Natural killer cell treated with Interleukin-12 subunit alpha and Interleukin-12 subunit beta and Interleukin-15 and Interleukin-18, amount 100 ng/mL, for 72 hours (primary cell): ENCODE measurements at places on chromosomes 16 and 17. TPM values are rescaled to one million over a fixed set of nuclear protein-coding genes. Genes with fewer than 3 reads are reported as not detected.

TMEM114 gene
- total RNA-seq, result not detected

- no peak for DNase-seq
Observed at GRCh38 chr17:32985050-32985756, 6.4 kb upstream of the SPACA3 start.

RRAD gene
- 12.8 TPM for total RNA-seq

TBC1D3C gene
- not detected for total RNA-seq

- no peak for DNase-seq
Observed at GRCh38 chr17:28381141-28381825, 9.8 kb downstream of the SARM1 start.

DNA sequence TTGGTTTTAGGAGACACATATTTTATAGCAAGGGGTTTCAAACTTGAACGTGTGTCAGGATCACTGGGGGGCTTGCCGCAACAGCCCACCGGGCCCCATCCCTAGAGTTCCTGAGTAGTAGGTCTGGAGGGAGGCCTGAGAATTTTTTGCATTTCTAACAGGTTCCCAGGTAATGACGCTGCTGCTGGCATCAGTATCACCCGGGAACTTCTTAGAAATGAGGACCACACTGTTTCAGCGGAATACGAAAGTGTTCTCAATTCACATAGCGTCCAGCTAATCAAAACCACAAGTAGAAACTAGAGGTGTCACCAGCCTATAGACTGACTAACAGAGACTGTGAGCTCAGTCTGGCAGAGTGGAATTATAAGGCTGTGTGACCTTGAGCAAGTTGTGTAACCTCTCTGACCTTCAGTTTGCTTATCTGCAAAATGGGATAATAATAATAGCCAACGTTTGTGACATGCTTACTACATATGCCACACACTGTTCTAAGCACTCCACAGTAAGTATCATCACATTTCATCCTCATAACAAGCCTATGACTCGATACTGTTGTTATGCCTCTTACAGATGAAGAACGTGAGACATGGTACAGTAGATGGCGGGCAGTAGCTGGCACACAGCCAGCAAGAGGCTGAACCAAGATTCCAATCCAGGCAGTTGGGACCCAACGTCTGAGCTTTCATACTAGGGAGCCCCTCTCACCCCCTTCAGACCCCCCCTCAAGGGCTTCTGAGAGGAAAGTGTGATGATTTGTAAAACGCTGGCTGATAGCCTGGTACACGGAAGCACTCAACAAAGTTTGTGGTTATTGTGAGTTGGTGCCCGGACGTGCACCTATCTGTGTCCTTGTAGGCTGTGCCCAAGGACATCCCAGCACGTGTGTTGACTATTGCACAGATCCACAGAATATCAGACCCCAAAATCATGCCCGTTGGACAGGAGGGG is 4.6 kb upstream of the ICAM2 start:
- peak; percentile 79 for DNase-seq

DNA sequence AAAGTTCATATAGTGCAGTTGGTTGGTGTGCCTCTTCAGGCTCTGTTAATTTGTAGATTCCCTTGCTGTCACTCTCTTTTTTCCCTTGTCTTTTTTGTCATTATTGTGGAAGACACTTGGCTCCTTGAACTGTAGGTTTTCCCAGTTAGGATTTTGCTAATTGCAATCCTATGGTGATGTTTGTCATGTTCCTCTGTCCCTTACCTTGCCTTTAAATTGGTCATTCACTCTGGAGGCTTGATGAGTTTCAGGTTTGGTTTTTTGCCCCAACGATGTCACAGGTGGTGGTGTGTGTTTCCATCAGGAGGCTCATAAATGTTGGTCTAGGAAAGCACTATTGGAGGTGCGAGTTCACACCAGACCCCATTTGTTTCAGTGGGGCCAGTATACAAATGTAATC is 383.7 kb downstream of the SNX29 start:
- no peak for DNase-seq

OSGIN1 gene
- total RNA-seq, result not detected

- DNase-seq, result no peak
Observed at GRCh38 chr17:45104907-45105624, 27.2 kb downstream of the PLCD3 start.

DNA sequence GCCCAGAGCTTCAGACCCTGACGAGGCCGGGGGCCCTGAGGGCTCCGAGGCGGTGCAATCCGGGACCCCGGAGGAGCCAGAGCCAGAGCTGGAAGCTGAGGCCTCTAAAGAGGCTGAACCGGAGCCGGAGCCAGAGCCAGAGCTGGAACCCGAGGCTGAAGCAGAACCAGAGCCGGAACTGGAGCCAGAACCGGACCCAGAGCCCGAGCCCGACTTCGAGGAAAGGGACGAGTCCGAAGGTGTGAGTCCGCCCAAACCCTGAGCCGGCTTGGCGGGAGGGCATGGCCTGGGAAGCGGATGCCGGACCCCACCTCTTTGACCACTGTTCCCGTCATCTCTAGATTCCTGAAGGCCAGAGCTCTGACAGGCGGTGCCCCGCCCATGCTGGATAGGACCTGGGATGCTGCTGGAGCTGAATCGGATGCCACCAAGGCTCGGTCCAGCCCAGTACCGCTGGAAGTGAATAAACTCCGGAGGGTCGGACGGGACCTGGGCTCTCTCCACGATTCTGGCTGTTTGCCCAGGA is 4.4 kb downstream of the NOL3 start:
- DNase-seq, result no peak

DNA sequence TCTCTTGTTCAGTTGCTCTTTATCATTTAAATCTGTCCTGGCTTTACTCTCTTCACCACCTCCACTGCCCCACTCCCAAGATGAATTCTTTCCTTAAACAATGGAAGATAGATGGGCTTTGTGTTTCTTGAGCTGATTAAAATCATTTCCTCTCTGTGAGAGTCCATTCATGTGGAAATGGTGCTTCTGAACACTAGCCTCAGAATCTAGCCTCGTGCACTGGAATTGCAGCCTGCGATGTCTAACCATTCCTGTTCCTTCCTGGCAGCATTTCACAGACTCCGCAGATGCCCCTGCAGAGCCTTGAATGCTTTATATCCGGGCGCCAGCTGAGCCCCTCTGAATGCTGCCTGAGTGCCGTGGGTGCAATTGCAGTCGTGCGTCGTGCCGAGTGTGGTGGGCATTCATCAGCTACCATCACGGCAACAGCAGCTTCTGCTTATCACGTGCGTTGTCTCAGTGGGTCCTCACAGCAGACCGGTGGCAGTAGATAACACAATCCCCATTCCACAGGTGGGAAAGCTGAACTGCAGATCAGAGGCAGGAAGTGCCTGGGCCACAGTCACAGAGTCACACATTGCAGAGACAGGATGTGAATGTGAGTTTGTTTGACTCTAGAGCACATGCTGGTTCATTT is 172.8 kb upstream of the WSCD1 start:
- no peak for DNase-seq

- no peak for DNase-seq
Observed at GRCh38 chr17:29594519-29595090, 1.7 kb downstream of the ANKRD13B start.

NEUROD2 gene
- not detected for total RNA-seq

- DNase-seq, result no peak
Observed at GRCh38 chr17:48052956-48053757, 5.0 kb downstream of the NFE2L1 start.

- no peak for DNase-seq
Observed at GRCh38 chr16:78976212-78976611, 624.3 kb downstream of the MAF start.

DNA sequence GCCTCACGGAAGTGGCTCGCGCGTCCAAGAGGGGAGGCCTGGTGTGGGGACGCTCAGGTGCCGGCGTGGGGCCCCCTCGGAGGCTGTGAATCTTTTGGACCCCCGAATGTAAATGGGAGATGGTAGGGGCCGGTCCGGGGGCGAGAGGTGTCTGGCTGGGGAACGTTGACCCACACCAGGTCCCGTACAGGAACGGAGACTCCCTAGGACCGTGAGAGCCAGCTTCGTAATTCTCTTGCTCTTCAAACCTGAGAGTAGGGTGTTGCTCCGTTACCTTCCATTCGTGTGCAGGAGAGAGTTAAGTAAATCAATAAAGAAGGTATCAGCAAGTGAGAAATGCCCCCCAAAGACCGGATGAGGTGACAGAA is 481 bp downstream of the LYRM1 start:
- DNase-seq, result no peak

DNA sequence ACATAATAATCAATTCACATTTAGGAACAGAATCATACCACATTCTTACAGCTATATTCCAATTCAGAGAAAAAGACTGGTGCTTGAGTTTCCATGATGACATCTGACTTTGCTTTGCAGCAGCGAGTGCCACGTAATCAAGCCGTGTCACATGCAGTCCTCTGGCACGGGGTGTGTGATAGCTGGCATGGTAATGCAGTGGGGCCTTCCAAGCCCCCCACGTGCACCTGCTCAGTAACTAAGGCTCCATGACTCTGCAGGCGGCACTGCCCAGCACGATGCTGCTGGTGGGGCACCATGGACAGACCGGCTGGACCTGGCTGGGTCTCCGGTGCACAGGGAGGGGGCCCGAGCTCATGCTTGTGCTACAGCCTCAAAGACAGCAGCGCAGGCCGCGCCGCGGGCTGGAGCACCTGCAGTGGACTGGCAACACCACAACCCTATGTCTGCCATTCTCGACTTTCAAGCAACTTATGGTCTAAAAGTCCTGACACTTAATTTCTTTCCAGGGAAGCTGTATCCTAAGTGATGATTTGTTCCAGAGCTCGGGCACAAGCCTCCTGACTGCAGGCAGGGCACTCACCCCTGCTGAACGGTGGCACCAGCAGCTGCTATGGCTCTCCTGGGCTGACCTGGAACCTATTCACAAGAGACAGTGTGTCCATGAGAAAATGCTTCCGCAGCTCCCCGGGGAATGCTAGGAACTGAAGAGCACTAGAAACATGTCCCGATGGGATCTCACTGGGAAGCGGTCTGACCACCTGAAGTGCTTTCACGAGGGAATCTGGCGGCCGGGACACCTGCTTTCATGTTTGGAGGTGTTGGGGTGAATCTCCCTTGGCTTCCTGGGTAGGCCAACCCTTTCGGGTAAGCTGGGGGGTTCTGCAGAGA is 99.5 kb upstream of the DNAH17 start:
- DNase-seq, result no peak

- no peak for DNase-seq
Observed at GRCh38 chr16:35910409-35910808, 2451.0 kb downstream of the TP53TG3F start.

GRCh38 chr16:73339821-73340220 is 291.9 kb upstream of the ZFHX3 start:
- DNase-seq, result no peak

COL1A1 gene
- total RNA-seq, result not detected

GRCh38 chr16:48041981-48042421 is 113.8 kb downstream of the ABCC12 start:
- no peak for DNase-seq

DNA sequence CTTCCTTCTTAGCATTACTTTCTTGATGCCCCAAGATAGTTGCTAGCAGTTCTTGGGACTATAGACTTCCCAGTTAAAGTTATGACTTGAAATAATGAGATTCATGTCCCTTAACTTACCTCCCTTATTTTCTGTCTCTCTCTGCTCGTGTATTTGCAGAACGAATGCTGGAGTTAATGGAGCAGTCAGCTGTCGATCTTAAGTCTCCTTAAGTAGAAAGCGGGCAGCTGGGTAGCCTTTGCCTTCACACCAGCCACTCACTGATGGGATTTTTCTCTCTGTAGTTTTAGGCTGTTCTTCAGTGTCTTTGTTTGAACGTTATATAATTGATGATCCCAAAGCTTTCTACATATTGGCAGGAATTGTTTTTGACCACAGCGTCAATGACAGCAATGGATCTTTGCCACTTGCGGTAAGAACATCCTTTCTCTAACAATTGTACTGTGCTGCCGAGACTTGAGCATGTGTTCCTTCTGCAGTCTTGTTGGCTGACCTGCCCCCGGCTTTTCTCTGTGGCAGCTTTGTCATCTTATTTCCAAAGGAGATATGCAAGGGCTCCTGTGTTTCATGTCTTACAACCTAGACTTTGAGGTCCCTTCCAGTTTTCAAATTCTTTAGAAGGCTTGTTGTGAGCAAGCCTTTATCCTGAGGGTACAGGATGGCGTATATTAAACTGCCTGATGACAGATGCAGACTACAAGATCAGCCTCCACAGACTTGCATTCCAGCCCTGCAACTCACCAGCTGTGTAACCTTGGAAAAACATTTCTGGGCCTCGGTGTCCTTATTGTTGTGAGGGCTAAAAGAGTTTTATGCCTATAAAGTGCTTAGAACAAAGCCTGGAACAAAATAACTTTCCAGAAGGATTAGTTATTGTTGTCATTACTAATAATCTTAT is 25.1 kb upstream of the ABCA3 start:
- DNase-seq, result no peak

DNA sequence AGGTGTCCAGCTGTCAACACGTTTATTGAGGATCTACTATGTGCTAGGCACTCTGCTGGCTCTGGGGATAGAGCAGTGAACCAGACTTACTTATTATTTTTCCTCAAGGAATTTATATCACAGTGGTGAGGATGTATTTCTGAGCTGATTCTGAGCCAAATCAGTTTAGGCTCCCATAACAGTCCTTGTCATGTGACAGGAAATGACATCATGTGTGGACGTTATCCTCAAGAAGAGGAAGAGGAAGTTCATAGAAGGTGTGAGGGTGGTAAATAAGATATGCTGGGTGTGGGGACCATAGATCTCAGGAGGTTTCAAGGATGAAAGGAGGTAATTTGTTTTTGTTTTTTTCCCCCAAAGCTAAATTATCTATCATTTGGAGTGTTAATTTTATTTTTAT is 873.5 kb upstream of the EEF2KMT start:
- DNase-seq, result no peak

PRR11 gene
- 55.5 TPM for total RNA-seq

GRCh38 chr17:71117466-71117865 is 948.1 kb downstream of the KCNJ2 start:
- DNase-seq, result no peak

ANKS4B gene
- total RNA-seq, result not detected

- DNase-seq, result no peak
Observed at GRCh38 chr16:82439678-82440293, 187.0 kb upstream of the CDH13 start.

DNA sequence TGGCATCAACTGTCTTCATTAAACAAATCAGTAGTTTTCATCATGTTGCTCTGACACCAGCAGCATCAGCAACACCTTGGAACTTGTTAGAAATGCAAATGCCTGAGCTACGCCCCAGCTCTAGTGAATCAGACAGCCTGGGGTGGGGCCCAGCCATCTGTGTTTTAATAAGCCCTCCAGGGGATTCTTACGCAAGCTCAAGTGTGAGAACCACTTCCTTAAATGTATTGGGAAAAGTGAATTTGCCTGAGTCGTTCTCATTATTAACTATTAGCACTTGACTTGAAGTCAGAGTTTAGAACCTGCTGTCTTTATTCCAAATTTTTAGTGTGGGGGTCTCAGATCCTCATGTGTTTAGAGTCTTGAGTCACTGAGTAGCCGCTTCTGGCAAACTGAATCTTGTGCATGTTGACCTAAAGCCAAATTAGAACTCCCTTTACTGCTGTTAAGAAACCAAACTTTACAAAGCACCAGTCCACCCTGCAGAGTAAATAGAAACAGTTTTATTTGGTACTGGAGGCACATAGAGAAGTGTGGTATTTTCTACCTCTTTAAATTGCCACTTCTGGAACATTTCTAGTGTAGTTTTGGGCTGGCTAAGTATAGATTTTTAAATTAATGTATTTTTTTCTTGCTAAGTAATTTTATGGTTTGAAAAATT is 137.4 kb upstream of the COX10 start:
- no peak for DNase-seq
